Right kidney (tissue), 9 donors: ENCODE measurements at places on chromosomes 5 and 9.

DNA sequence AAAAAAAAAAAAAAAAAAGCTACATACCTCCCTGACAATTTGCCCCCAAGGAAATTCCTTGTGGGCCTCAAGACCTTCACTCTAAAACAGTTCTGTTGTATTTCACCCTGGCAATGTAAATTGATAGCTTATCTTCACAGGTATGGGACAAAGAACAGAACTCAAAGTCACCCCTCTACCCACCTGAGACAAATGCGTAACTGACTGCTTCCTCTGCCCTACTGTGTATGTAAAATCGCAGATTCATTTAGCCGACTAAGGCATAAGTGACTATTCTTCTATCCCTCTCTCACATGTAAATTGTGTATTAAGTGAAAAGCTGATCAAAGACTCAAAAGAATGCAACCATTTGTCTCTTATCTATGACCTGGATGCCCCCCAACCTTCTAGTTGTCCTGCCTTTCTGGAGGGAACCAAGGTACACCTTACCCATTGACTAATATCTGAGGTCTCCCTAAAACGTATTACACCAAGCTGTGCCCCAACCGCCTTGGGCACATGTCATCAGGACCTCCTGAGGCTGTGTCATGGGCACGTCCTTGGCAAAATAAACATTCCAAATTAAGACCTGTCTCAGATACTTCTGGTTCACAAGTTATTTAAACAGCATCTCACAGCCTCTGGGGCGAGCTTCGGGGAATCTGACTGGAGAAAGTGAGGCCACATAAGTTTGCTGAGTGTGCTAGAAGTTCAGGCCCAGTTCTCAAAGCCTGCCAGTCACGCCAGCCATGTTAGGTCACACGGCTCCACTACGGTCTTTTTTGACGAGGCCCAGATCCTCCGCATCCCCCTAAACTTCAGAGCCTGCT is 954 bp downstream of the TBCA start:
- no peak for DNase-seq

- no peak for DNase-seq
These were observed 1.5 kb upstream of the DPP7 start for GRCh38 chr9:137116027-137116507.

GRCh38 chr5:144028636-144029035 is 141.8 kb downstream of the YIPF5 start:
- no peak for DNase-seq

- DNase-seq: peak; percentile 61
These were observed 49.6 kb downstream of the NSUN2 start for GRCh38 chr5:6583049-6583880.

DNA sequence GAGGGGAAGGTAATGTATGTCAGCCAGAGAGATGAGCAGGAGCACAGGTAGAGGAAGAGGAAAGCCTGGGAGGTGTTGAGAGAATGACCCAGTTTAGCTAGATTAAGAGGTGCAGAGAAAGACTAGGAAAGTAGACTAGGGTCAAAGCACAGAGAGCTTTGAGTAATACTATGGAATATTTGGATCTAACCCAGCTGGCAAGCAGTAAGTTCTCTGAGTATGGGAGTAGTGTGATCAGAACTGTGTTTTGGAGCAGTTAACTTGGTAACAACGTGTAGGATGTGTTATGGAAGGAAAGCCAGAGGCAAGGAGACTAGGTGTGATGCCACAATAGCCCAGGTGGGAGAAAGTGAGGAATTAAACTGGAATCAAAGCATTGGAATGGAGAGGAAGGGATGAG is 84.9 kb upstream of the PTGER4 start:
- DNase-seq: no peak

DNA sequence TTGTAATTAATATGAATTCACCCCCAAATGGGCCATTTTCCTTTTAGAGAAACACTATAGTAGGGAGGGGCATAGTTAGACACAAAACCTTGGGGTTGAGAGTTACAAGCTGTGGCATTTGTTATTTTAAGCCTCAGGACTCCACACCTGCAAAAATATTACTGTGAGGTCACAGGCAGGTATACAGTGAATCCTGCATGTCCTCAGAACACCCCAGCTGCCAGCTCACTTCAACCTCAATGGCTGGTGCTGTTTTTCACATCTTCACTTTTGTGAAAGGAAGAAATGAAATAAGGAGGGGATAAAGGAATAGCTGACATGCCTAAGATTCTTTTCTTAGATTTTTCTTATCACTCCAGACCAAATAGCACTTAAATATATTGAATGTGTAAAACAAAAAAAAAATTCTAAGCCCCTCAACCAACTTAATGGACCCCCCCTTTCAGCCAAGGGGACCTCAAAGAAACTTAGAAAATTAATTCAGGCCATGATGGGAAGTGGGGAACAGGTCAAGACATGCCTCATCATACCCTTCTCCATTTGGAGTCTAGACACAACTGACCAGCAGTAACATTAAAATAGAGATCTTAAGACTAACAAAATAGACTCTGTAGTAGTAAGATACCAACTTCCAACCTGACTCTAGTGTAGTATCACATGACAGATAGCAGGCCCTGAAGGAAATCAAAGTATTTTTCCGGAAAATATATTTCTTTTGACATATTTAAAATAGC is 9.2 kb downstream of the C9orf85 start:
- DNase-seq: no peak

GRCh38 chr9:19102181-19102630 is 498 bp downstream of the HAUS6 start:
- DNase-seq: no peak

DNA sequence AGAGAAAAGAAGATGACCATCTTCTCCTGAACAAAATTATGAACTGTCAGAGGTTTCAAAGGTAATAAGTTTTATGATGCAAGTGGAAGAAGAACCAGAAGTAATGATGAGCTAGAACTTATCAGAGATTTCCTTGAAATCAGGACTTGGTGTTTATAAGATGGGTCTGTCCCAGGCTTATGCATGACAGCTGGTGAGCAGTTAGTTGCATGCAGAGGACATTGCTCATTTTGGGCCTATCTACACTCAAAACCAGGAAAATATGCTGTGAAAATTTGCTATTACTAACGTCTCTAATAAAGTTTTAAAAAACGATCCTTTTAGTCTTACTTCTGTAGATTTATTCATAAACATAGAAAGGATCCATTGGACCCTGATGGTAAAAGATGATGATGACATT is 6.6 kb upstream of the STC2 start:
- DNase-seq: no peak

GRCh38 chr9:131892902-131893500 is 153.1 kb upstream of the RAPGEF1 start:
- no peak for DNase-seq

GRCh38 chr9:27653246-27653645 is 80.0 kb upstream of the C9orf72 start:
- no peak for DNase-seq

DNA sequence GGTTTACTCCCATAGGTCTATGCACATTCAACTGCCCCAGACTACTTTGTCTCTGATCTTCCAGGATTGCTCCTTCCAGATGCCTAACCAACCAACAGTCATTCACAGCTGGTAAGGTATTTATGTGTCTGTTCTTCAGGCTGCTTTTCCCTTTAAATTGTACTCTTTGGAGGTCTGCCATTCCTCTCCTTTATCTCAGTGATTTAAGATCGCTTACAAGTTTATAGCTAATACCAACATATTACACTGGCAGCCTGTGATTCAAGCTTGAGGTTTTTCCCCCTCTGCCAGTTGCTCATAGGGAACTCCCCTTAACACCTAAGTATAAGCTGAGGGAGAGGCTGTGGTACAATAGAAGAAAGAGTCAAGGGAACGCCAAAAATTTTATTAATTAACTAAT is 711.7 kb upstream of the EDIL3 start:
- DNase-seq: no peak

DNA sequence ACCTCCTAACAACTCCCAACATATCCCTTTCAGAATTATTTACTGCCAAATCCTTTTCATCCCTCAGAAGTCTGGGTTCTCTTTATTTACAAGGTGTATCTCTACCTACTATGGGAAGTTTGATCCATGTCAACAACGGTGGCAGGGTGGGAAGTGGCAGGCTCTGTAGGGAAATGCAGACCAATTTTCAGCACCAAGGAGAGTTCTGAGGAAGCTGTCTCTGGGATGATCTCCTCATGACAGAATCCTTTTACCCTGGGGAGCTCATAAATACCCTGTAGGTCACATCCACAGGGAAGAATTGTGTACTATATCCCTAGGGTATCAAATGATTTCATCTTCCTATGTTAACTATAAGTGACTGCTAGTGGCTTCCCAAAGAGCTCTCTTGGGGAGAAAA is 107.8 kb upstream of the NEK6 start:
- DNase-seq: no peak

- DNase-seq: no peak
These were observed 116.8 kb downstream of the TRIM36 start for GRCh38 chr5:115052948-115053347.

DNA sequence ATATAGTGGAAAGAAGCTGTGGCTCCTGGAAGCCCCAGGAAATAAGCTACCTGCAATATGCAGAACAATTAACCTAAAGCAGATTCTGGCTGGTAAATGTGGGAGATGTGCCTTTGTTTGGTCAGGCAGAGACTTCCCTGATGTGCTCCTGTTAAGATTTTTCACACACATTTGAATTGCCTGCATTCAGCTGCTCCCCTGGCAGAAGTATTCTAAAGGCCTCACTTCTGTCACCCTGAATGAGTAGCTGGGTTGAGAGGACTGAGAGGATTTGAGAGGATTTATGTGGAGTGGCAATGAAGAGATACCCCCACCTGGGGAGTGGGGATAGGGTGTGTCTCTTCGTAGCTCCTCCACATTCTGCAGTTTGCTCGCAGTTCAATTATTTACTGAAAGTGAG is 130.5 kb downstream of the ST8SIA4 start:
- no peak for DNase-seq

GRCh38 chr9:123727332-123727731 is 202.6 kb downstream of the DENND1A start:
- no peak for DNase-seq

GRCh38 chr5:172550096-172550765 is 90.8 kb upstream of the NEURL1B start:
- no peak for DNase-seq

DNA sequence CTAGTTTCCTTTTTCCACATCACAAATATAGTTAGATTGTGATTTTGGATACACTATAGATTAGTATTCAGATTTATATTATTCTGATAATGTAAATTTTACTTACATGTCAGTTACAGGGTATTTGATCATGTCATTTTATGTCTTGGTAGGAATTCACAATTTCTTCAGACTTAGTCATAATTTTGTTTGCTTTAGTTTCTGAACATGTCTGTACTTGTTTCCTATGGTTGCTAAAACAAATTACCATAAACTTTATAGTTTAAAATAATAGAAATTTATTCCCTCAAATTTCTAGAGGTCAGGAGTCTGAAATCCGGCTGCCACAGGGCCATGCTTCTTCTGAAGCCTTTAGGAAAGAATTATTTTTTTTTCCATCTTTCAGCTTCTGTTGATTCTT is 1817.2 kb upstream of the CDH9 start:
- no peak for DNase-seq

GRCh38 chr5:65050140-65050539 is 281.4 kb downstream of the CWC27 start:
- no peak for DNase-seq

- no peak for DNase-seq
These were observed 435.9 kb downstream of the DNAH5 start for GRCh38 chr5:13508559-13508958.

- DNase-seq: peak; percentile 62
These were observed 1.8 kb downstream of the LHX6 start for GRCh38 chr9:122226758-122227574.

DNA sequence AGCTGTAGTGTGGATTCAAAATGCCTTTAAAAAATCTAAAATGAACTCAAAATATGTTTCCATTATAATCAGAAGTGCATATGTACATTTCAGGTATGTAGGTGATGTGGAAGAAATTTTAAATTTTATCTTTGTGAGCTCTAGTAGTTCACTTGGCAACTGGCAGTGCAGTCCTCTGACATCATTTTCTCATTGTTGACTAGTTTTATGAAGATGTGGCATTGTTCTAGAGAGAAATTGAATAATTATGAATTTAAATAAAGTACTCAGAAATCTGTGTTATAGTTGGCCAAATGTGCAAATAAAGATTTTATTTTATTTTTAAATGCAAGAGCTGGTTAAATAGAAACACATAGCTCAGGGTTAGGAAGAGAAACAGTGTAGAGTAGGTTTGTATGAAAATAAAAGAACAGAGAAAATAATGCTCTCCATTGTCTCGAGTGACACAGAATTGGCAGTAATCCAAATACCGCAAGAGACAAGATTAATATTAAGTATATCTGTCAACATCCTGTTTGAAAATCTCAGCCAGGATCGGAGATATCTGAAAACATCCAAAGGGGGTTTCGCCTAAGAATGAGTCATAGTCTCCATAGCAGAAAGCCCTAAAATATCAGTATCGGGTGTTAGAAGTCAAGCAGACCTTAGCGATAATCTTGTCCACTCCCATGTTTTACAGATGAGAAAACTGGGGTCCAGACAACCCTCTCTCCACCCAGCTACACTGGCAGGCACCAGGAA is 189.4 kb downstream of the CCDC192 start:
- DNase-seq: no peak

GRCh38 chr5:89199306-89199705 is 316.3 kb upstream of the MEF2C start:
- DNase-seq: no peak

DNA sequence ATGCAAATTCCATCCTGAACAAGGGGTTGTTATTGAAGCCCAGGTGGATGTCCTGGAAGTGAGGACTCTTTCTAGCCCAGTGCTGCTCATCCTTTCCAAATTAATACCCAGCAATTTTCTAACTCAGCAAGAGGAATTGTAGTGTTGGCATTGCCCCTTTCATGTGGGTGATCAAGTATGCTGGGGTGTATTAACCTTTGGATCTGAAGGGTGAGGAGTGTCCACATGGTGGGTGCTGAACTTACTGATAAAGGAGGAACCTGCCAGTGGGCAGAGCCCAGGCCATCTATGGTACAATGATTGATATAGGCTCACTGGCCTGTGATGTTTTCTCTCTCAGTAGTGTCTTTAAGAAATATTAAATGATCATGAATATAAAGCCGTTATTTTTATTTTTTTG is 210.1 kb downstream of the NTRK2 start:
- no peak for DNase-seq
